ENCODE measurements at places on chromosomes 13 and 19.

DNA sequence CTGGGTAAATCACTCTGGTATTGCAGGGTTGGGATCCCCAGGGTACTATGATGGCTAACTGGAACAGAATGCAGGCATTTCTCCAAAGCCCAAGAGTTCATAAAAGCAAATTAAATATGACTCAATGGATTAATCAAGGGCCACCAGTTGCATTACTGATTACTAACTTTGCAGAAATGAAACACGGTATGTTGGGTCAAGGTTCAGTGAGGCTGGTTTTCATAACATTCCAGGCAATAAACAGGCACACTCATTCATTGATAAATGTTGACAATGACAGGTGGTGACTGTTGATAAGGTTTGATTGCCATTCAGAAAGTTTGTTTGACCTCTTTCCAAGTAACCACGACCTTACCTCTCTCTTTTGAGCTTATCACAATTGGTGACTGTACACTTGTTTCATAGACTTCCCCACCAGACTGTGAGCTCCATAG lies 506 bp upstream of the AP1M1 start:
- no peak for DNase-seq

DNA sequence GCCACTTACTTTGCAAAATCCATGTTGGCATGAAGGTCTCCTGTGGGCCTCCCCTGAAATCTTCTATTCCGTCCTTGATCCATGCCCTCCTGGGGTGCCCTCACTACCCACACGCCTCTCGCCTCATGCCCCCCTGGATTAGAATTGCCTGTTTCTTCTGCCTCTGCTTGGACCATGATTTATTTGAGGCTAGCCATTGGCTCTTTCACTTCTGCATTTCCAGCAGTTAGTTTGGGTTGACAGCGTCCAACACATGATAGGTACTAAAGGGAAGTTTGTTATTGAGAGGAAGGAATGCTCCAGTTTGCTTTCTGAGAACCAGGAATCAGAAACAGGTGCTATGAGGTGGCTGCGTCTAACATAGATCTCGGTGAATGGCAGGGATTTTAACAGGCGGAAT lies 30.5 kb upstream of the TPTE2 start:
- DNase-seq = no peak

DNA sequence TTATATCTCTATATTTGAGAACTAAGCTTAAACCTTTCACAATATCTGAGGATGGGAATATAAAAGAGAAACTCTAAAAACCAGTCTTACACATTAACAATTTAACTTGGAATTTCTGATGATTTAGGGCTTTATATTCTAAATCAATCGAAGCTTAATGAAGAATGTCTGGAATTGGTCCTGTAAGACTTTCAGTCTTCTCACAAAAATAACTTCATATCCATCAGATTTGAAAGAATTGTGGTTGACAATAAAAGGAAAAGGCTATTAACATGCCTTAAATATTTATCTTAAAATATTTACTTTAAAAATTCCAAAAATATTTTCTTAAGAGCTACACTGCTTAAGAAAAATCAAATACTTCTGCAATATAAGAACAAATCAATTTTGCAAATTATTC lies 27.3 kb downstream of the MYCBP2 start:
- DNase-seq = no peak

DNA sequence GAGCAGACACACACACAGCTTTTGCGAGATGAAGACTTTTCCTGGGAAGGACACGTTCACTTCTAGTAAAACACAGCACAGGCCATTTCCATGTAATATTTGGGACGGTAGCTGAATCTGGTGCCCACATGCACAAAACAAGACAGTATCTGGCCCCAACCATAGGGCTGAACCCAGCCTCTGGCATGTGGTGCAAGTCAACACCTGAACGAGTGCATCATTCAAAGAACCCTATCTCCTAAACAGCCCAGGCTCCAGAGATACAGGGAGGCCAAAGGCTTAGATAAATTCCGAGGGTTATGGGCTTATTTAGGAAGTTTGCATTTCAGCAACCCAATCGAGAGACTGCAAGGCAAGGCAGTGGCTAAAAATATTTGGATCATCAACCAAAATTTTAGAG lies 2.7 kb upstream of the TFDP1 start:
- DNase-seq = no peak

- DNase-seq = no peak
Observed at GRCh38 chr13:34637138-34637537, 304.9 kb upstream of the NBEA start.

GRCh38 chr19:4732680-4733114 lies 9.1 kb upstream of the DPP9 start:
- DNase-seq = no peak

- DNase-seq = no peak
Observed at GRCh38 chr19:55101261-55101660, 16.2 kb downstream of the PPP1R12C start.

DNA sequence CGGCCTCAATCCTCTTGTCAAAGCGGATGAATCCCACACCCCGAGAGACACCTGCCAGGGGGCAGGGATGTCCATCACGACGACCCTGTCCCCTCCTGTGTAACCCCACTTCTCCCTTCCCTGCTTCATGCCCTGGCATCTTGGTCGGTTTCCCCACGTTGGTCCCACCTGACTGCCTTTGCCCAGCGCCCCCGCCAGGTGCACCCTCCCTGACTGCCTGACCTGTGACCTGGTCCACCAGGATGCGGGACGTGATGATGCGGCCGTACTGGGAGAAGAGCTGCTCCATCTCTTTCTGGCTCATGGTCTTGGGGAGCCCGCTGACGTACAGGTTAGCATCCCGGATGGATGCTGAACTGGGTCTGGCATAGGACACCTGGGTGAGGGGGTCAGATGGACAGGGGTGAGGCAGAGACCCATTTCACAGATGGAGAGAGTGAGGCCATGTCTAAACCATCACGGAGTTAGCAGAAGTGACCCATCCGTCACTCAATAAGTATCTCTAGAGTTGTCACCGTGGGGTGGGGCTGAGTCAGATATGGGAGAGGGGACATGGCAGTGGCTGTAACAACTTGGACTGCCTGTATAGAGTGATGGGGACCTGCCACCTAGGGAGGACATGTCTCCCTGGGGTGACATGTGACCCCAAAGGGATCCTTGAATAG lies 22.5 kb downstream of the ELAVL3 start:
- DNase-seq = no peak

GRCh38 chr19:46840498-46840942 lies 10.1 kb downstream of the AP2S1 start:
- DNase-seq = no peak

DNA sequence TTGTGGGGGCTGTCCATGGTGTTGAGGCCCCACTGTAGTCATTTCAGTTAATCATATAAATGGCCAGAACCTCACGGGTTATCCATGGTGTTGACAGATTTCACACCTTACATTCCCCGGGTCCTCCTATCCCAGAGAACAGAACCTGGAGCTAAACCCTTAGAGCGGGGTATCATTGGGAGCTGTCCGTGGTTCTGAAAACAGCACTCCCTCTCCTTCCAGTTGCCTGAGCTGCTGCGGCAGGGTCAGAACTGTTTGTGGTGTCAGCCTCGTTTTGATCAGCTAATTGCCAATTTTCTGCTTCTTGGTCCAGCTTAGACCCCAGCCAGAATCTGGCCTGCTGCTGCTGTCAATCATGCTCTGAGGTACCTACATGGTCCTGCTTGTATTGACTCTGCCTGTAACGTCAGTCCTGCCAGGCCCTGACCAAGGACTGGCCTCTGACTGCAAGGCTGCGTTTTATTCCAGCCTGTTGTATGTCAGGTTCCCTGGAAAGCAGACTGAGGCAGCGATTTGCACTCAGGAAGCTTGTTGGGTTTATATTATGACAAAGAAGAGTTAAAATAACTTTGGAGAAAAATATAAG lies 55.8 kb upstream of the KCTD15 start:
- no peak for DNase-seq

GRCh38 chr19:17538684-17539237 lies 16.7 kb upstream of the COLGALT1 start:
- no peak for DNase-seq

DNA sequence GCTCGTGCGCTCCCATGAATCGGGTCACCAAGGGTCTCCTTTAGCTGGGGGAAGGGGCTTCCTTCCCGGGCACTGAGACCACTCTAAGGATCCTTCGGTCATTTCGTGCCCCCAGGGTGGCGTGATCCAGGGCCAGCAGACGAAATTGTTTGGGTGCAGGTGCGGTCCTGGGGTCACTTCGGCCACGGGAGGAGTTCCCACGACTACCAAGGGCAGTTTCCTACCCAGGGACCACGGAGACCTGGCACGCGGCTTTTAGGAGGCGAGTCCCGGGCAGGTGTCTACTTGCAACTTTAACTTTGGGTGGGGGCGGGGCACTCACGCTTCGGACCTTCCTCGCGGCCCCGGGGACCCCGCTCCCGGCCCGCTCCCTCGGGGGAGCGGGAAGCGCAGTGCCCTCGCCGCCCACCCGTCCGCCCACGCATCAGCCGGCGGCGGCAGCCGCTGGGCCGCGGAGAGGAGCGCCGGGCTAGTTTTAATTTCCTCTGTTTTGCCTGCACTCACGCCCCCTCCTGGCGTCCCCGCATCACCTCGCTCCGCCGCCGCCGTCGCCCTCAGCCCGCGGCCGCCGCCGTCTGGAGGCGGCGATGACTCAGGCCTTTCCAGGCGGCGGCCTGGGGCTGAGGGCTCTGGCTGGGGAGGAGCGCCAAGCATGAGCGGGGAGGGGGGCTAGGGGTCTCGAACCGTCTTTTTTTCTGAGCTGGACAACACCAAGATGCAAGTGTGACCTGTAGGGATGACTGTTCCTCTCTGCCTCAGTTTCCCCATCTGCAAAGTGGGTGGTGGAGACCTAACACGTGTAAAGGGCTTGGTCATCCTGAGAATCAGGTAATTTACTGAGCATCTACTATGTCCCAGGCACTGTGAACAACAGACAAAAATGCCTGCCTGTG lies 21.8 kb downstream of the OLFM2 start:
- peak; percentile 67 for DNase-seq

DNA sequence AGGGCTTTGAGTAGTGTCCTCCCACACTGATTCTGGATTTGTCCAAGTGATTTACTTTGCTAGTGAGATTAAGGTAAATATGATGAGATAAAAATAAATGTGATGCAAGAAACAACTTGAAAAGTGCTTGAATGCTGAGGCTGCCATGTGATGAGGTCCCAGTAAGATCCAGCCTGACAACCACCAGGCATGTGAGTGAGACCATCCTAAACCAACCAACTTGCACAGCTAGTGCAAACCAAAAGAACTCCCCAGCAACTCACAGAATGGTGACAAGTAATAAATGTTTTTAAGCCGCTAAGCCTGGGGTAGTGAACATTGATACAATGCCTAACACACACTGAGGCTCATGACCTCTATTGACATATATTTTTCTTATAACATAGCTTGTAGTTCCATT lies 13.3 kb upstream of the RBM26 start:
- DNase-seq = no peak

- DNase-seq = no peak
Observed at GRCh38 chr13:19182536-19182935, 912 bp upstream of the TUBA3C start.

DNA sequence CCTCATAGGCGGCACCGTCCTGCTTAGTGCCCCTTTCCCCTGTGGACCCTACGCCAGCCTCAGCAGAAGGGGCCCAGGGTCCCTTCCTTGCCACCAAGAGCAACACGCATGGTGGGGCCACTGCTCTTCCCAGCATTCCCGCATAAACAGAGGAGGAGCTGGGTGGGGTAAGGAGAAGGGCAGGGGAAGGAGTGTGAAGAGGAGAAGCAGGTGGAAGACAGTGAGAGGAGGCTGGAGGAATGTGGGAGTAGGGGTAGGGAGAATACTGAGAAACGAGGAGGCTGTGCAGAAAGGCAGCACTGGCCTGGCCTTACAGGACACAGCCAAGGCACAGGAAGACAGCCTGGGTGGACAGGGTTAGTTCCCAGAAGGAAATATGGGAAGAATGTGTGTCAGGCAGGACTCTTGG lies 43.9 kb downstream of the ZNF331 start:
- DNase-seq = no peak

DNA sequence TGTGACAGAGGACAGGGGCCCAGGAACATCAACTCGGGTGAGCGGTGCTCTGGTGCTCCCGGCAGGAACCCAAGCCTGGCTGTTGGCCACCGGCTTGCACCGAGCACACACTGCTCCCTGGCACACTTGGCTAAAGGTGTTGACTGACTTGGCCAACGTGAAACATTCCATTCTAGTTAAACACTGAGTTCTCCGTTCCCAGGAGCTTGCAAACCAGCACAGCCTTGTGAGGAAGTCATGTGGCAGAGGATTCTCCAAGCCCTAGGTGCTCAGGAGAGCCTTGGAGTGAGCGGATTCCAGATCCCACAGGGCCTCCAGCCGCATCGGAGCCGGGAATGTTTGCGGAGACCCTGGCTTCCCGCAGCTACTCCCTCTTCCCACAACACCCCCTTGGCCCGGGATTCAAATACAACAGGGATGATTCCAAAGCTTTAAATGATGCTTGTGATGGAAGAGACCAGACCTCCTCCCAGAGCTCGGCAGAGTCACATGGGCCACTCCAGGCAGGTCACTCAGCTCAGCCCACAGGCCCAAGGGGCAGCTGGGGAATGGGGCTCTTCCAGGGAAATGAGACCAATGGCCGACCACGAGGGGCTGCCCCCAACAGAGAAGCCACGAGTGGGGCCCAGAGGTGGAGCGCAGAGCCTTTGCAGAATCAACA lies 2.9 kb downstream of the C13orf46 start:
- no peak for DNase-seq

- no peak for DNase-seq
Observed at GRCh38 chr13:36096461-36097416, 34.4 kb downstream of the DCLK1 start.

DNA sequence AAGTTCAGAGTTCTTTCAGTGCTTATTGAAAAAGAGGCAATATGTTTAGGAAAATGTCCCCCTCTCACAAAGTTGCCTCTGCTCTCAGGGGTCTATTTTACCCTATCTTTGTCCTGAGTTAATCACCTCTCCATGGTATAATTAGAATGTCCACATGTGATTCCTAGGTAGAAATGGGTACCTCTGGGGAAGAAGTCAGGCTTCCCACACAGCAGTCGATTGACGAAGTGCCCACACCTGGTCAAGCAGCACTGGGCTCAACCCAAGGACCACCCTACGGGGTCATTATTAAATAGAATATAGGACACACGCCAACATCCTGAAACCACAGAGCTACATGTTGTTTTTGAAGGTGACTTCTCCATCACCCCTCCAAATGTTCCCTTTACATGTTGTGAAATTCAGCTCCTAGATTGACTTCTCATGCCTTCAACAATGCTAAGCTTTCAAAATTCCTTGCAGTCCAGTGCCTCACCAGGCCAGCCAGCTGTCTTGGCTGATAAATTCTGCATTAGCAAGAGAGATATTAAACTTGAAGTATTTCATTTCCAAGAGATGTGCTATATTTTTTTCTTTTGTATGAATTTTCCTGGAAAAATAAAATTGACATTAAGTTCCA lies 43.6 kb upstream of the FAM124A start:
- no peak for DNase-seq

- DNase-seq = no peak
Observed at GRCh38 chr19:16206637-16207036, 8.9 kb downstream of the AP1M1 start.

DNA sequence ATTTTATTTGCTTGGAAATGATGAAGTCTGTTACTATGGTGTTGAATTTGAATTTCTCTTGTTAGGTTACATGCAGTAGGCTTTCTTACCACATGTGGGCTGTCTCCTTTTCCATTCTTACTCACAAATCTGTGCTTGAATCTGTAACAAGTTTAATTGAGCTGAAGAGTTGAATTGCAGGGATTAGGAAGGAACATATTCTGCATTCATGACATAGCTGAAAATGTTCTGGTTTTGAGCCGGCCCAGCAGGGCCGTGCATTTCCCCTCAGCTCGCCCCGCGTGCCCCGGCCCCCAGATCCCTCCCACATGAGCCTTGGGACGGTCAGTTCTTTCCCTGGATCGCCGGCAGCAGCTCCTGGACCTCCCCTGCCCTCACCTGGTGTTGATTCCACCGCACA lies 28.1 kb downstream of the TFDP1 start:
- no peak for DNase-seq

GRCh38 chr13:36555151-36555986 lies 118.5 kb upstream of the SERTM1 start:
- no peak for DNase-seq
